ENCODE measurements at places on chromosomes 16 and 17.

DNA sequence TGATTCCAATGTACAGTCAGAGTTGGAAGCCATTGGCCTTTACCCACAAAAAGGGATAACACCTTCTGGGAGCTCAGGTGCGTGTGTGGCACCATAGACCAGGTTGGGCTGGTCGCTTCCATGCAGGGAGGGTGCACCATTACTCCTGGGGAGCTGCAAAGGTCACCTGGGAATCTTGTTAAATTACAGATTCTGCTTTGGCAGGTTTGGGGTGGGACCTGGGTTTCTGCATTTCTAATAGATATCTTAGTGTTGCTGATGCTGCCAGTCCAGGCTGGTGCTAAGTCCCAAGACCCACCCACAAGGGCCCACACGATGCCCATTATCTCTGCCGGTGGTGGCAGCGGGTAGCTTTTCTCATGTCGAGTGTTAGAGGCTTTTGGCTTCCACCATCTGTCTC is 148.3 kb upstream of the CACNG5 start:
- ATAC-seq, result no peak

DNA sequence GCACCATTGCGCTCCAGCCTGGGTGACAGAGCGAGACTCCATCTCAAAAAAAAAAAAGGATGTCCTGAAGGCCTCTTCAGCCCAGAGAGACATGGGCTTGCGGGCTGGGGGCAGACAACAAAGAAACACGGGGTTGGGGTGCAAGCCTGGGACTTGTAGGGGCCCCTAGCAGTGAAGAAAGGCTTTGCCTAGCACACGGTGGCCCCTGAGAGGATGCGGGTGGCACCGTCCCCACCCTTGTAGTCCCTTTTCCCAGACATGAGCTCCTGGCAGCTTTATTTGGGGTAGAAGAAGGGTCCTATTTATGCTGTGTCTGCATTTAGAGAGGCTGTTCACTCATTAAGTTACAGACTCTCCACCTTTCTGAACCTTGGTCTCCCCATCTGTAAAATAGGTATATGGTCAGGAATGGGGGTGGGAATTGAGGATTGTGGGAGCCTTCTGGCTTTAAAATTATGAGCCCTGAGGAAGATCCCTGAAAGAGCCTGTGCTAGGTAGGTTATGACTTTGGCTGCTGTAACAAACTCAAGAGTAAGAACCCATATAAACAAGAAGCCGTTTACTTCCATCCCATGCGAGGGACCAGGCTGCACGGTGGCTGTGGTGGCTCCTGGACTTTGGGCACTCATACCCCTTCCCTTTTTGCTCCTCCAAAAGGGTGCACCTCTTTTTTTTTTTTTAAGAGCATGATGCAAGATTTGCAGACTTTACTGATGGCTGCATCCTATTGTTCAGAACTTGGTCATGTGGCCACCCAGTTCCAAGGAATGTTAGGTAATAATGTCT is 20.6 kb upstream of the ADGRG1 start:
- no peak for ATAC-seq

- ATAC-seq, result no peak
Measured at GRCh38 chr16:56388209-56388608, 37.1 kb downstream of the AMFR start.

DNA sequence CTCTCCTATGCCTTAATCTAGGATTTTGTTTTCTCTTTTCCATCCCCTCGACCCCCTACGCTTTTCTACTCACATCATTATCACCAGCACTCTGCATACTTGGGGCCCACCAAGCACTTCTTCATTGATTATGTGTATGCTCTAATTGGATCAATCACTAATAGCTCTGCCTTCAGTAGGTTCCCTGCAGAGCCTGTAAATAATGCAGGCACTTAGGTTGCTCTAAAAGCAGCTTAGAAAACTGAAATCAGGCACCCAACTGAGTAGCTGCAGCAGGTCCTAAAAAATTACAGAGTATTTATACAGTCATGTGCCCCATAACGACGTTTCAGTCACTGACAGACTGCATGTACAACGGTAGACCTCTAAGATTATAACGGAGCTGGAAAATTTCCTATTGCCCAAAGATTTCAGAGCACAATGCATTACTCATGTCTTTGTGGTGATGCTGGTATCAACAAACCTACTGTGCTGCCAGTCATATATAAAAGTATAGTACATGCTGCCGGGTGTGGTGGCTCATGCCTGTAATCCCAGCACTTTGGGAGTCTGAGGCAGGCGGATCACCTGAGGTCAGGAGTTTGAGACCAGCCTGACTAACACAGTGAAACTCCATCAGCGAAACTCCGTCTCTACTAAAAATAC is 280.4 kb downstream of the HS3ST3B1 start:
- ATAC-seq, result no peak

DNA sequence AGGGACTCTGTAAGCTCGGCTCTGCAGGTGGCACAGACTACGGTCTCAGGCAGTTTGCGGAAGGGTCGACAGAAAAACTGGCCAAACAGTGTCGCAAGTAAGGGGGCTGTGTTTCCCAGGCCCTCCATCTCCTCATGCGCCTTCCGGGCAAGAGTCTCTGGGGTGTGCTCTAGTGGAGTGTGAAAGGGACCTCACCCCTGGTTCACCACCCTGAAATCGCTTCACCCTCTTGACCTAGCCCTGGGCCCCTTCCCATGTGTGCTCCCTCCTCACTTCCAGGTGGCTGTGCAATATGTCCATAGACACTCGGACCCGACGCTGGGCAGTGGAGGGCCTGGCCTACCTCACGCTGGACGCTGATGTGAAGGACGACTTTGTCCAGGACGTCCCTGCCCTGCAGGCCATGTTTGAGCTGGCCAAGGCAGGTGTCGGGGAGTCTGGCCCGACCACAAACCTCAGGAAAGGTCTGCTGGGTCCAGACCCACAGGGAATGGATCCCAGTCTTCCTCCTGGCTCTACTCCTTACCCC is 22.3 kb downstream of the UNC45B start:
- no peak for ATAC-seq

GRCh38 chr17:82053556-82054263 is 2.0 kb downstream of the GPS1 start:
- ATAC-seq, result no peak
